ENCODE measurements at places on chromosomes 1 and 21.
A peak's percentile ranks its signal among the peaks of the same experiment; 100 is the strongest.

GRCh38 chr21:45087022-45087823, 12.8 kb downstream of the ADARB1 start:
- no peak for DNase-seq

DNA sequence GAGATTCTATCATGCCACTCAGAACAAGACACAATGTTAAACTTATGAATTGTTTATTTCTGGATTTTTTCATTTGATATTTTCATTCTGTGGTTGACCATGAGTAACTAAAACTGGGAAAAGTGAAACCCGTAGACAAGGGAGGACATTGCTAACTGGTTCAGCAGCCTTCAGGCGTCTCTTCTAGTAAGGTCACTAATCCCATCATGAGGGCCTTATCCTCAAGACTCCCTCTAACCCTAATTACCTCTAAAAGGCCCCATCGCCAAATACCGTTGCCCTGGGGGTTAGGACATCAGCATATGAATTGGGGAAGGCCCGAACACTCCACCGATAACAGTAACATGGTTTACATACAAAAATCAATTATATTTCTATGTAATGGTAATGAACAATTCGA, 247.6 kb downstream of the TM2D1 start:
- DNase-seq, result no peak

- DNase-seq, result peak; percentile 72
Measured at GRCh38 chr1:213244664-213245091, 193.6 kb downstream of the RPS6KC1 start.

- no peak for DNase-seq
Measured at GRCh38 chr1:67645495-67646144, 39.4 kb upstream of the GADD45A start.

DNA sequence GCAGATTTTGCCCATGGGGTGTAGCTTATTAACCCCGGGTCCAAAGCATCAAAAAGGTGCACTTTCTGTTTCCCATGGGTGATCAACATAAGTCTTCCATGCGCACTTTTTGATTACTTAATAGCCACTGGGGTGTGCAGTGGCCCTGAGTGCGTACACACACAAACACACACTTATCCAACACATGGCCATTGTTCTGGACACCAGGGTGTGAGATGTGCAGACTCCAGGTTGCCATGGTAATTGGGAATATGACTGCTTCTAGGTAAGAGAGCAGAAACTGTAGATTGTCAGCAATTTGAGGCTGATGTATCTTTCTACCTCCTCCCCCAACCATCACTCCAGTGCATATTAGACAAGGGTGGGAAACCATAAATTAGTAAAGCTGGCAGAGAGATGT, 68.8 kb downstream of the MAB21L3 start:
- no peak for DNase-seq

DNA sequence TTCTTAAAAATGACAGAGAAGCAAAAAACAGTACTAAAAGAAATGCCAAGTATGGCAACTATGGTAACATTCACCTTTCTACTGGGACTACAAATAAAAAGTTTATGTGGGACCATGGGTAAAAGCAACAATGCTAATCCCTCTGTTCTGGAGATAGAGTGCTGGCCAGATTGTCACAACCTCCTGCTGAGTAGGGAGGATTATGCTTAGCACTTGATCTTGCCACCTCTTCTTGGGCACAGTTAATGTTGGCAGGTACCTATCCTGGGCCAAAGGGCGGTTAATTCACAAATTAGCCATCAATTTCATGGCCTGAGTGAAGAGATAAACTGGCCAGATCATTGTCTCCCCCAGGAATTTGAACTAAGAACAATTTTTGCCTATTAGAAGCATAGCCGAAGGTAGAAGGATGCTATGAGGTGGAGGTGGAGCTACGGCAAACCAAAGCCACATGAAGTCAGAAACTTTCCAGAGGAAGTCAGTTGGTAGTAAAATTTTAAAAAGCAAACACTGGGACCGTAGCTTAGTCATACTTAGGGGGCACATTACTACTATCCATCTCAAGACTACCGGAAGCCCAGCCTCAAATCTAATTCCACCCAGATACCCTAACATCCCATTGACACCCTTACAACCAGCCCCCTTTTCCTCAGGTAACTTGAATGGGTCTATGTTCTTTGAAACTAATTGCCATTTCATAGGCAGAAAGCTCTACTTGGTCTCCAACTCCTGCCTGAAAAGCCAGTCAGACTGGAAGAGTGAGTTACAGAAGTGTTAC, 2.7 kb downstream of the SCYL3 start:
- DNase-seq, result peak; percentile 94

DNA sequence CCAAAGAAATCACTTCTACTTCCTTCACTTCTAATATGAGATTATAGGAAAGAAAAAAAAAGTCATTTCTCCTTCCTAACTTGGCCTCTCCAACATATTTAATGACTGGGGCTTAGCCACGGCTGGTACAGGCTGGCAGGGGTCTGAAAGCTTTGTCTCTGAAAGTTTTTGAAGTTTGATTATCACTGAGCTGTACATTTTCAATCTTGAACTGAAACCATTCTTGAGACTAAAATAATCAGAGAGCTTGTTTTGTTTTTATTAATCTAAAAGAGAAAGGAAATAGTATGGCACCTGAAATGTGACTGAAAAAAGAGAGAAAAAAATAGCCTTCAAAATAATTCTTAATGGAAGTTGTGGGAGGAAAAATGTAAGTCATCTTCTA, 3.8 kb upstream of the KRTAP19-8 start:
- no peak for DNase-seq

DNA sequence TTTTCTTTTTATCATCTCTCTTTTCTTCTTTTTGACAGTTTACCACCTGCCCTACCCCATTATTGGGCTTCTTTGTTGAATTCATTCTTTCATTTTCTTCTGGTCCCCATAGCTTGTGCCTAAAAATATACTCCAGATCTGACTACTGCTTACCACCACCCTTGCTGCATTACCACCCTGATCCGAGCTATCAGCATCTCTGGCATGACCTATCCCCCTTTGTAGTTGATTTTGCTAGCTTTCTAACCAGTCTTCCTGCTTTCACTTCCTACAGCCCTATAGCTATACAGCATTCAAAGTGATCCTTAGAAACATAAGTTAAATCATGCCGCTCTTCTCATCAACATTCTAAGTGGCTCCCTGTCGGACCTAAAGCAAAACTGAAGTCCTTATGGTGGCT, 59.4 kb upstream of the MPC2 start:
- no peak for DNase-seq

All from T47D (cell line).